Ovary (tissue), 10 donors: ENCODE measurements at places on chromosomes 5 and 9. TPM values are rescaled to one million over a fixed set of nuclear protein-coding genes. Genes with fewer than 3 reads are reported as not detected.

The LCN6 gene
- polyA plus RNA-seq = 33.4 TPM

The CD74 gene
- 1,292 TPM for polyA plus RNA-seq

The SPINK4 gene
- not detected for polyA plus RNA-seq

The STKLD1 gene
- 2.3 TPM for polyA plus RNA-seq

The TEK gene
- polyA plus RNA-seq = 22.2 TPM

The PPP3R2 gene
- polyA plus RNA-seq = not detected

The KCNMB1 gene
- polyA plus RNA-seq = 12.1 TPM

The DRD1 gene
- polyA plus RNA-seq = 0.10 TPM

The CDH9 gene
- polyA plus RNA-seq = not detected

The CAVIN4 gene
- polyA plus RNA-seq = 0.13 TPM
